ENCODE measurements at places on chromosomes 1 and 21.

DNA sequence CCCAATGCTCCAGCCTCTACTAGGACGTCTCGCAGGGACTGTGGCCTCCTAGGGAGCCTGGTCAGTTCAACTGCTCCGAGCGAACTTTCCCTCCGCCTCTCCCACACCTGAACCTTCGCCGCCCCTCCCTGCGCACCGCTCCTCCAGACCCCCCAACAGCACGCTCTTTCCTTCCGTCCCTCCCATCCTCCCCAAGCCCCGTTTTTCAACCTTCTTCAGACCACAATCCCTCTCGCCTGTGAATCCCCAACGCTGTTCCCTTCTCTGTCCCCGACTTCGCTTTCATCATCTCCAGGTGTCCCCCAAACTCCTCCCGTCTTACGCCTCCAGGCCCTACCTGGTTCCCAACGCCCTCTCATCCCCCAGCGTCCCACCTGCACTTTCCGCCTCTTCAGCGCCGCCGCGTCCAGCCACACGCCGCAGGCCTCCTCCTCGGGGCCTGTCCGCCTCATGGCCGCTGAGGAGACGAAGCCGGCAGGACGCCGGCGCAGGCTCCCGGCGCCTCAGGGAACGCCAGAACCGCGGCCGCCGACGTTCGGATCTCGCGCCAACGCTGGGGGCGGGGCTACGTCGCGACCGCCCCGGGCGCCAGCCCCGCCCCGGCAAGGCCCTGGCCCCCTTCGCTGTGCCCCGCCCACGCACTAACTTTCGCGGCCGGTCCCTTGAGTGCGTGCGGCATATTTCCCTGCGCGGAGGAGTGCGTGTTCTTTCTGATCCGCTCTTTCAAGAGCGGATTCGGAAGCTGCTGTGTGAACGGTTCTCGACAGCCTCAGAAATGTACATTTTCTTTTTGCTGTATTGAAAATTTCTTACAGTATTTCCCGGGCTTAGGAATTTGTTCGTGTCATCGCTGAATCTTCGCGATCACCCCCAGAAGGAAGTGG is at the start of gene AUNIP:
AUNIP (minus strand) TSS at position 552 of the 884 bp plus-strand sequence; CDS start at position 452, 100 bp downstream.
- DNase-seq: peak; percentile 96

DNA sequence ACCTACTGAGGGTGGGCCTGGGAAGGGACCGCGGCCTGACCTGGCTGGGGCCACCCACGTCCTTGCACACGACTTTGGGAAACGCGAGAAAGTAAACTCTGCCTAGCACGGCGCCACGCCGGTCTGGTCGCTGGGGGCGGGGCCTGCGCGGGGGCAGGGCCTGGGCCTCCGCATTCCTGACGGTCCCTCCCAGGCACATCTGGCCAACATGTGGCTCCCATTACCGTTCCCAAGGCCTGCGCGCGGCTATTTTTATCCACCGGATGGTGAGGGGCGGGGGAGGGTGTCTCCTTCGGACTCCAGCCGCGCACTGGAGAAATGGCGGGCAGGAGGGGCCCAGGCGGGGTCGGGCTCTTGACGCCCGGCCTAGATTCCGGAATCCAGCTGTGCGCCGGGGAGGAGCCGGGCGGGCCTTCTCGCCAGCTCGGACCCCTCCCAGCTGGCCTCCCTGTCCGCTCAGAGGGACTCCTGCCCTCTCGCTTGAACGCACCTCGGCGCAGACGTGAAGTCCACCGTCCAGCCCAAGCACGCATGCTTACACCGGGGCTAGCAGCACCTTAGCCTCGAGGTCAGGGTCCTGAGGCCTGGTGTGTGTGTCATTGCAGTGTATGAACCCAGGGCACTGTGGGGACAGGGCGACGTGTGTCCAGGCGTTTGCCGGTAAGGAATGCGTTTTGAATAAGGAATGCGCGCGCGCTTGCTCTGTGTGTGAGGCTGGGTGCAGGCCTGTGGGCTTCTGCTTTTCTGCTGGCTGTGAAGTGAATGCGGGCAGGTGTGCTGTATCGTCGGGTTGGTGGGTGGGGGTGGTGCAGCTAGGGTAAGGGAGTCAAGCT is 2.1 kb downstream of the EVA1B start:
- peak; percentile 15 for DNase-seq

DNA sequence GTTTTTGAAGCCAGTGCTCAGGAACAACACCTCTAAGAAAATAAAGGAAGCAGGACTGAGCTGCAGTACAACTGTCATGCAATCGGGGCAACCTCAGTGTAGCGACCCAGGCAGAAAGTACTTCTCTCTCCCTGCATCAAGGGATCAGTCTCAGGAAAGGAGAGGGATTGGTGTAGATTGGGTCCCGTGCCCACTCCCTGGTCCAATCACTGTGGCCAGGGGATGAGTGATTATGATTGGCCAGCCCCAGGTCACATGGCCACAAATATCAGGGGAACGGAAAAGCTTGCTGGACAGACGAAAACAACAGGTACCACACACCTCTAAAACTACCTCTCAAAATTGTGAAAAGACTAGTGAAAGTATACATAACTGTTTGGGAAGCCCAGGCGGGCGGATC is 136.2 kb upstream of the F3 start:
- no peak for DNase-seq

GRCh38 chr1:206030714-206031113 is 7.0 kb upstream of the CTSE start:
- peak; percentile 74 for DNase-seq

DNA sequence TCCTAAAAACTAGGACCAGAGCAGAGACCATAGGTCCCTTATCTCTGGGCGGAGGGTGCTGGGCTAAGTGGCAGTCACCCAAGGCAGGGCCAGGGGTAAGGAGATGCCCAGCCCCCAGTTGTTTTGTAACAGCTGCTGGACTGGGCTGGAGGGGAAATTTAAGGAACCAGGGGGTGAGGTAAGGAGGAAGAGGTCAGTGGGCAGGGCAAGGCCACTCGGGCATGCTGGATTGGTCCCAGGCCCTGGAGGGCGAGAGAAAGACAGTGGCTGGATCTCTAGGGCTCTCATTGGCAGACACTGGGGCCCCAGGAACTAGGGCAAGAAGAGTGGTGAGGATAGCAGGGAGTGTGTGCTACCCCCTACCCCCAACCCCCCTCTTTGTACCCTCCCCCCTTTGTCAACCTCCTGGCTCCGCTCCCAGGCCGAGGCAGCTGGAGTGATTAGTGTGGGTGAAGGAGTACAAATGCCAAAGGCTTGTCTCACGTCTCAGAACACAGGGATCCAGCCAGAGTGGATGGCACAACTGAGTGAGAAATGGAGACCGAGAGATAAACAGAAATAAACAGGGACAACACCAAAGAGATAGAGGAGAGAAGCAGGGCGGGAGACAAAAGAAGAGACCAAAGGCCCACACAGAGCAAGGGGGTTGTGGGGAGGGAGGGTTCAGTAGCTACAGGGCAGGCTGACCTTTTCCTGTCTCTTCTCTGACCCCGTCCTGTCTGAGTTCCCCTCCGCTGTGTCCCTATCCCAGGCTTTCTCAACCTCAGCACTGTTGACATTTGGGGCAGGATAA is 20.5 kb upstream of the THRAP3 start:
- DNase-seq: no peak

DNA sequence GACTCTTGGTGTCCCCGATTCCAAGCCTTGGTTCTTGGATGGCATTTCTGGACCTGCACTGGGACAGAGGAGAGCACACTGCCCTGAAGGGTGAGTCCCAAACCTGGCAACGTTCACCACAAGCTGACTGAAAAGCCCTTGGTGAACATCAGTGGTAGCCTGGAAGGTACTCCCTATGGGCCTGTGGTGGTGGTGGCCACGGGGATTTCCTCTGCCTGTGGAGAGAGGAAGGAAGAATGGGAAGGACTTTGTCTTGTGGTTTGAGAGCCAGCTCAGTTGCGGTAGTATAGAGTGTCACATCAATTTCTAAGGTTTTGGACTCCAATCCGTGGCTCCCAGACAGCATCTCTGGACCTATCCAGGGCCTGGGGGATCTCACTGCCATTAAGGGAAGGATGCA is 50.7 kb downstream of the DNAH14 start:
- no peak for DNase-seq

- DNase-seq: no peak
These were observed 18.7 kb upstream of the SLAMF1 start for GRCh38 chr1:160665330-160666078.

DNA sequence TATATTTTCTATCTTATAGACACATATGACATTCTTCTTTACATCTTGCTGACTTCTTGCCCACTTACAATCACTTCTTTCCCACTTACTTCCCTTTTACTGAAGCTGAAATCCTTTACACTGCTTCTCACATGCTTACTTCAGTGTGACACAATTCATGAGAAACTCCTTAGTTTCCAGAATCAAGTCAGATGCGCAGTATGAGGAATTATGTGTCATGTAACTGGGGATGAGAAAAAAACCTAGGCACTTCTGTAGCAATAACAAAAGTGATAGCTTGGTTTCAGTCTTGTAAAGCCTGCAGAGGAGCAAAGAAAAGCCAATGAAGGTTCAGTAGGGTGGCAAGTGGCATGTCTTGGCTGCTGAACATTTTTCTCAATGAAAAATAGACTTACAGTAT is 566.2 kb upstream of the RGS18 start:
- no peak for DNase-seq

DNA sequence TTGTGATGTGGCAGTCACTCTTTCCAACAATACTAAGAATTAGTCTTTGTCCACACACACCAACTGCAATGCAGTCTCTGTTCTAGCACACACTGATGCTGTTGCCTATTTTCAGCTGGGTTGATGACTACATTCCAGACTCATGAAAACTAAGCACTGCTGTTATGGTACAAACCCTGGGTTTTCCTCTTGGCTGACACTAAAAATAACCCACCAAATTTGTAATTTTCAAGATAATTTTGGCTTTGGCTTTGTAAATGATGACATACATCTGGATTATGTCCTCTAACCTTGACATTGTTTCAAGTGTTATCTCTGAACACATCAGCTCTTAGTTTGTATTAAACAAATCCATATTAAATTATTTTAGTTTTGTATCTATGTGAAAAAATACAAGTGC is 444.8 kb downstream of the PTPRC start:
- DNase-seq: no peak

- DNase-seq: no peak
These were observed 228.8 kb downstream of the DISC1 start for GRCh38 chr1:231855361-231855760.

GRCh38 chr21:29656504-29657239 is 283.1 kb downstream of the GRIK1 start:
- DNase-seq: no peak

GRCh38 chr1:22317231-22317919 is 134.3 kb upstream of the ZBTB40 start:
- no peak for DNase-seq

GRCh38 chr1:87939444-87939843 is 610.8 kb downstream of the LMO4 start:
- DNase-seq: no peak

DNA sequence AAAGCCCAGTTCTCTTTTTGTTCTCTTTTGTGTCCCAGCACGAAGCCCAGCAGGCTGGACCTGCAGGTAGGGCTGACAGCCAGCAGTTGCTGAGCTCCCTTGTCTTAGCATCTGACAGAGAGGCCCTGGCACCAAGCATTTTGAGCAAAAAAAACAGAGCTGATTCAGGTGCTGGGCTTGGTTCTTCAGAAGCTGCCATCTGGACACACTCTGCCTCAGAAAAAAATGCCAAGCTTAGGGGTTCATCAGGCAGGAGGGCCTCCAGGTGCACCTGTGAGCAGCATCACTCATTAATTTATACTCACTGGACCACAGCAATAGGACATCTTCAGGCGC is 167.1 kb upstream of the PLD5 start:
- DNase-seq: no peak

DNA sequence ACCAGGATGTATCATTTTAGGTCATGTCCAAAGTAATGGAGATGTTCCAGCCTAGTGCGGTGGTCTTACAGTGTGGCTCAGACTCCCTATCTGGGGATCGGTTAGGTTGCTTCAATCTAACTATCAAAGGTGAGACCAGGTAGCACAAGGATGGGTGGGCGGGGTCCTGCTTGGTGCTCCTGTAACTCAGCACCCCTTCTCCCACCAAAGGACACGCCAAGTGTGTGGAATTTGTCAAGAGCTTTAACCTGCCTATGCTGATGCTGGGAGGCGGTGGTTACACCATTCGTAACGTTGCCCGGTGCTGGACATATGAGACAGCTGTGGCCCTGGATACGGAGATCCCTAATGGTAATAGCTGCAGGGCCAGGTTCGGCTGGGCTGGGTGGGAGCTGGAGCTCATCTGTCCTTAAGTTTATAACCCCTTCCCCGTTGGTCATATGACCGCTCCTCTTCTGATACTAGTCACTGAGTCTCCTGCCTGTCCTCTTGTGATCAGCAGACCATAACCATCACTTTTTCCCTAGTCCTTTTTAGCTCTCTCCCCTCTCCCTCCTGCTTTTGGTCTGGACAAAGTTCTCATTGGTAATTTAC is 5.4 kb downstream of the MARCKSL1 start:
- no peak for DNase-seq

DNA sequence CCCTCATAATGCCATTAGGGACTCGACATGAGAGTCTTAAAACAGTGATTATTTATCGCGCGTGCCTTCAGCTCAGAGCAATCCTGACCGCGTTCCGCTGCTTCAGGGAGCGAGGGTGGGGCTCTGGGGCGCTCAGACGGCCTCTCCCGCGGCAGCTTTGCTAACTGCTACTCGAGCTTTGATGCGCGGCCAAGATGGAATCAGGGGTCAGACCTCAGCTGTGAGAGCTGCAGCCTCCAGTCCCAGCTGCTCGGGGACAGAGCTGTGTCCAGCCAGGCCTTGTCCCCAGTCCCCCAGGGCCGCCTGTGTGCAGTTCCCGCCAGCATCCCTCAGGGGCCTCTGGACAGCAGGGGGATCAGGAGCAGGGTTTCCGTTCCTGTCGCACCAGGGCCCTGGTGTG is 104.6 kb upstream of the TTC34 start:
- no peak for DNase-seq

- no peak for DNase-seq
These were observed 91.2 kb downstream of the ACTL8 start for GRCh38 chr1:17846341-17846740.

DNA sequence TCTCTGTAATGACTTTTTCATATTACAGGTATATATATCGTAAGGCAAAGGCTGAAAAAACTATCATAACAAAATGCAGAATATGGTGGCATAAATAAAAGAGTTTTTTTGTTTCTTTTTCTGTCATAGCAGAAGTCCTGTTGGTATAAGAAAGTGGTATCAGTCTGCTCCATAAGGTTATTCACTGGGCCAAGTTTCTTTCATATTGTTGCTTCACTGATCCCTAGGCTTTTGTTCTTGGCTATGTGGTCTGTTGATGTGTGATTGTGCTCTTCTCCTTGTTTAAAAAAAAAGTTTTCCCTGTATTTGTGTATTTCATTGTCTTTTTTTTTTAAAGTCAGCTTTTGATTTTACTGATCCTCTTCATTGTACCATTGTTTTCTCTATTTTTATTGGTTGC is 26.0 kb downstream of the PTBP2 start:
- DNase-seq: no peak

GRCh38 chr1:91374086-91374485 is 30.6 kb downstream of the HFM1 start:
- DNase-seq: no peak

- DNase-seq: no peak
These were observed 220.9 kb upstream of the JUN start for GRCh38 chr1:59004755-59005154.

GRCh38 chr1:93143136-93143535 is 37.1 kb downstream of the TMED5 start:
- DNase-seq: no peak

Data from erythroblast (primary cell).